Ecto neural progenitor cell (in vitro differentiated cells): ENCODE measurements at places on chromosomes 13 and 19.

- no peak for DNase-seq
Observed at GRCh38 chr19:12497032-12497431, 12.4 kb upstream of the ZNF709 start.

GRCh38 chr19:52234406-52234805, 35.0 kb upstream of the ZNF766 start:
- DNase-seq = no peak

DNA sequence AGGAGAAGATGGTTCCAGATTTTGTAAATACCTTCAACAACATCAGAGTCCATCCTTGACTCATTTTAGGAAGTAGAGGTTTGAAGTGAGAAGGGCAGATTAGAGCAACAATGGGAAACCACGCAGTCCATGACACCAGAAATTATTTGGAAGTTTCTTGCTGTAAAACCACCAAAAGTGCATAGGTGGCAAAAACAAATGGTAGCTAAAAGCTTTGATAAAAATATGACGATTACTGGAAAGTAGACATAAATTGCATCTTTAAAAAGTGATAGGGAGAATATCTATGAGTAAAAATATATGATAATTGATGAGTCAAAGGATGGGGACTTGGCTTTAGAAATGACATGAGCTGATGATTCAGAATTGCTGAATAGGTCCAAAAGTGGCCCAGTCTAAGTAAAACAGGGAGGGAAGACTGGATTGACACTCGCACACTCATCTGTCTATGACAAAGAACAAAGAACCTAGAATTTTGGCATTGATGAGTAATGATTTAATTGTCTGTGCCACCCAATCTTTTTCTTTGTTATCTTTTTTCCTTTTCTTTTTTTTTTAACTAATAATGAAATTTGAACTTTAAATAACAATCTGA, 472.2 kb downstream of the MYO16 start:
- DNase-seq = no peak

GRCh38 chr13:45779901-45780300, 71.7 kb downstream of the SIAH3 start:
- no peak for DNase-seq

DNA sequence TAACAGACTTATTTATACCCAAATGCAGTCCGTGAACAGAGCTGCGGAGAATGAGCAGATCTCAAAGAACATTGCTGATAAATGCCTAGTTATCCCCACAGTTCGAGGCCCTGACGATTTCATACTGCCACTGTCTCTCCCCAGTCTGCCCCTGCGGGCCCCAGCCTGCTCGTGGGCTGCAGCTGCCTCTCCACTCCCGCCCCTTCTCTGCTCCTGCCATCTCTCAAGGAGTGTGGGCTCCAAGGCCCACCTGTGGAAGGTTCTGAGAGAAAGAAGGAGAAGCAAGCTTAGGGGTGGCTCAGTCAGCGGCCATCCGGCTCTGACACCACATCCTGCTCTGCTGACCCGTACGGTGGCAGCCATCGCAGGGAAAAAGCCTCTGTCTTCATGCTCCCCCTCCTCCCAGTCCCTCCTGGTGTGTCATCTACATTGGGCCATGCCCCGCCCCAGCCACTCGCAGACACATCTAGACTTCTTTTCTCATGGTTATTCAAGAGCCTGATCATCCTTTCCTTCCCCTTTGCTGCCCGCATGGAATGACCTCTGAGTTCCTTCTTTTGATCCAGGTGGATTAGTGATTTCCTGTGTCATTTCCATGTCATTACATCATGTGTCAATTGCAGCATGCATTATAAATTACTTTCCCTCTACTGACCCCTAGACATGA, 52.0 kb downstream of the EPS15L1 start:
- no peak for DNase-seq

GRCh38 chr13:44128552-44129001, 245.0 kb upstream of the SERP2 start:
- DNase-seq = no peak

DNA sequence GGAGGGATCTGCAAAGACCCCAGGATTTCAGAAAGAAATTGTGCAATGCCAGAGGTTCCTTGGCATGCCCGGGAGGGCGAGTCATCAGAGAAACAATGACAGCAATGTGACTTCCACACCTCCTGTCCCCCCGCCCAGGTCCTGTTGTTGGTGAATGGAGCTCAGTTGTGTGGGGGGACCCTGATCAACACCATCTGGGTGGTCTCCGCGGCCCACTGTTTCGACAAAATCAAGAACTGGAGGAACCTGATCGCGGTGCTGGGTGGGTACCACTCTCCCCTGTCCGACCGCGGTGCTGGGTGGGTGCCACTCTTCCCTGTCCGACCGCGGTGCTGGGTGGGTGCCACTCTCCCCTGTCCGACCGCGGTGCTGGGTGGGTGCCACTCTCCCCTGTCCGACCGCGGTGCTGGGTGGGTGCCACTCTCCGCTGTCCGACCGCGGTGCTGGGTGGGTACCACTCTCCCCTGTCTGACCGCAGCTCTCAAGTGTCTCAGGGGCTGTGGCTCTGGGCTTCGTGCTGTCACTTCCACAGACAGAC, 5.2 kb upstream of the F10 start:
- DNase-seq = peak; percentile 36

DNA sequence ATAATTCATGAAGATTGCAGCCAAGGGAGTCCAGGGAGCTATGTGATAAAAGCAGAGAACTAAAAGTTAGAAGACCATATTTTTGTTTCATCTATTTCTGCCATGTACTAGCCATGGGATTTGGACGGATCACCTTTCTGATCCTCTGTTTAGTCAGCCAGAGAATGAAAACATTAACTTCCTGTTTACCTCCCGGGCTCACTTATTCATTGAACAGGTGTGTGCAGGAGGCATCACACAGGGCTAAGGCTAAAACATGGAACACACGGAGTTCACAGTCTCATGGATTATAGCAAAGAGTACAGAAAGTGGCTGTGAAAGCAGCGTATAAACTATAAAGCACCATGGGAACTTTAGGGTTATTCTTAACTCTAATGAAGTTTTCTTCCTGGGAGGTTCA, 96.8 kb downstream of the GPR12 start:
- DNase-seq = no peak

GRCh38 chr13:45055902-45056648, 64.2 kb upstream of the GTF2F2 start:
- DNase-seq = no peak

- DNase-seq = no peak
Observed at GRCh38 chr19:38718747-38719543, 25.3 kb downstream of the CAPN12 start.

DNA sequence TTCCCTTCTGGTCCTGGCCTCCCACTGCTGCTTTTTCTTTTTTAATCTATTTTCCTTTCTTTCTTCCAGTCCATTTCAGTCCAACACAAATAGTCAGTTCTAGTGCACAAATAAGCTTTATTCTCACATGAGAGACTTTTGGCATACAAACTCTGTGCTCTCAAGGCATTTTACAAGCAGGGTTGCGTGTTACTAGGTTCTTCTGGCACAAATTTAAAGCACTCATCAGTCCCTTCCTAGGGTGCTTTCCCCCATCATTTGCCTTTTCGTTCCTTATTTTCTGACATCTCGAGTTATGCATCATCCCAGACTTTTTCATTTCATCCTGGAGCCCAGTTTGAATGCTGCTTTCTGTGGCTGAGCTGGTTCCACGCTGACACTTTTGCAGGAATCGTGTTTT, 29.8 kb upstream of the IL17D start:
- no peak for DNase-seq

DNA sequence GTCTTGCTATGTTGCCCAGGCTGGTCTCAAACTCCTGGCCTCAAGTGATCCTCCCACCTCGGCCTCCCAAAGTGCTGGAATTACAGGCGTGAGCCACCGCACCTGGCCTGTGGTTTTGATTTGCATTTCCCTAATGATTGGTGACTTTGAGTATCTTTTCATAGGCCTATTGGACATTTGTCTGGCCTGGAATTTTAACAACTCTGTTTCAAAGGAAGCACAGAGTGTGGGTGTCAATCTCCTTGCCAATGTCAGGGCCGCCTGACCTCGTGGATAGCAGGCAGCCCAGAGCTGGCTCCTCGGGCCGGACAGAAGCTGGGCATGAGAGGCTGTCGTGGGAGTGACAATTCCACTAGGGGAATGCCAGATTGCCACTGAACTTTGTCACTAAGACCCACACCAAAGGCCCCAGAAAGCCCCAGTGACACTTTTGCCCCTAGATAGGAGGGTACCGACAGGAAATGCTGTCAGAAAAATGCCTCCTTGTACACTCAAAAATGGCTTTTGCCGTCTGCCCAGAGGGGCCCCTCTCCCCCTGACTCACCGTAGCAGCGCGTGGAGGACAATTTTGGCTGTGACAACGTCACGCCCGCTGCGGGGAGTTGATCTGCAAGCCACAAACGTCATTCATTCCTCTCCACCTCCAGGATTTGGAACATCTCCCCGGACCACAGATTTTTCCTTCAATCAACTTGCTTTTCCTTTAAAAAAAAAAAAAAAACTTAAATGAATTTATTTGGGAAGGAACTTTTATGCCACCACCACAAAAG, 11.7 kb upstream of the ADGRE5 start:
- no peak for DNase-seq

DNA sequence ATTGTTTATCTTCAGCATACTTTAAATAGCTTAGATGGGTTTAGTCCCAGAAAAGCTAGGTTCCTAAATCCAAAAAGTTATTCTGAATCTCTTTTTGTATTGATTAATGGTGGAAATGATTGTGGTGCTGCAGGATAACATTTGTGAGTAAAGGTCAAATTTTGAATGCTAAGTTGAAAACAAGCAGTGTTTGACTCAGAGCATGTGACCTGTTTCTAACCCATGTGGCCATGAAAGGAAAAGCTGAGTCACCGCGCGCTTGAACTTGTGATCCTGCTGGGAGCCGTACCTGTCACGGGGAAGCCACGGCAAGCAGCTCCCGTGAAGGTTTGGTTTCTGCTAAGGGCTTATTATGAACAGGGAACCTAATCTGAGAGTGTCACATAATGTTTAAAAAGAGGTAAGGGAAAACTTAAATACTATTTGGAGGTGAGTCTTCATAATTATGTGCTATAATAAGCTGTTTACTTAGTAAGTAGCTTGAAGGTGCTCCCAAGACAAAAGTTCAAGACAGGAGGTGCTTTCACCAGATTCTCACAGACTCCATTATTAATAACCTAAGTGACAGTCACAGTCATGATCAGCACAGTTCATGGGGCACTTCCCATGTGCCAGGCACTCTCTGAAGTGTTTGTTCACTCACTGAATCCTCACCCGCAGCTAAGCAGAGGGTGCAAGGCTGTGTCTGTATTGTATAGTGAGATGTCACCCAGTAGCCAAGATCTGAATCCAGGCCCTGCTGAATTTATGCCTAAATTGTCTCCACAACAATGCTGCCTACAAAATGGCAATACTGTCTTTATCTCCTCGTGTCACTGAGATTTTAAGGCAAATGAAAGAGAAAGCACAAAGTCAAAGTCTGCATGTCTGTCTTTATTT, 286.5 kb downstream of the MYO16 start:
- no peak for DNase-seq

GRCh38 chr19:55096061-55096701, 20.5 kb downstream of the EPS8L1 start:
- peak; percentile 46 for DNase-seq

DNA sequence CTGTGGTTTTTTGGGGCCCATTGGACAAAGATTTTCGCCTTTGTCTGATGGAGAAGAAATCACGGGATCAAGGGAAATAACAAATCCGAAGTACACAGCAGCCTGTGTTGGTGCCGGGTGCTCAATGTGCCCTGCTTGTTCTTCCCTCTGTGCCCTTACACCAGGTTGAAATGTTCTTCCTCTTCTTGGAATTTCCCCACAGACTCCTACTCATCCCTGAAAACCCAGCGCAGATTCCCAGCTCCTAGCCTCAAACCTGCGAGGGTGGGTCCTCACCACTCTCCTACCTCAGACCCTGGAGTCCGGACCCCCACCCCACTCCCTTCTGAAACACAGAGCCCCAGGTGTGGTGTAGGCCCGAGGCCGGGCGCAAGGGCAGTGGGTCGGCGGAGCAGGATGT, 4.9 kb upstream of the ACP4 start:
- no peak for DNase-seq

GRCh38 chr13:21045100-21045499, 16.3 kb downstream of the LATS2 start:
- no peak for DNase-seq

- no peak for DNase-seq
Observed at GRCh38 chr19:663682-664117, 686 bp upstream of the RNF126 start.

GRCh38 chr19:46296722-46297461, at the start of gene HIF3A:
Gene HIF3A (plus strand): TSS chr19:46297042. CDS start chr19:46297077, 35 bp downstream.
- peak; percentile 94 for DNase-seq
